ENCODE measurements at places on chromosomes 16 and 17.

- DNase-seq: no peak
Measured at GRCh38 chr17:8952191-8952590, 13.3 kb downstream of the PIK3R5 start.

- no peak for DNase-seq
Measured at GRCh38 chr16:84633622-84634021, 14.7 kb upstream of the KLHL36 start.

GRCh38 chr17:64736804-64737492 is 74.8 kb upstream of the SMURF2 start:
- no peak for DNase-seq

DNA sequence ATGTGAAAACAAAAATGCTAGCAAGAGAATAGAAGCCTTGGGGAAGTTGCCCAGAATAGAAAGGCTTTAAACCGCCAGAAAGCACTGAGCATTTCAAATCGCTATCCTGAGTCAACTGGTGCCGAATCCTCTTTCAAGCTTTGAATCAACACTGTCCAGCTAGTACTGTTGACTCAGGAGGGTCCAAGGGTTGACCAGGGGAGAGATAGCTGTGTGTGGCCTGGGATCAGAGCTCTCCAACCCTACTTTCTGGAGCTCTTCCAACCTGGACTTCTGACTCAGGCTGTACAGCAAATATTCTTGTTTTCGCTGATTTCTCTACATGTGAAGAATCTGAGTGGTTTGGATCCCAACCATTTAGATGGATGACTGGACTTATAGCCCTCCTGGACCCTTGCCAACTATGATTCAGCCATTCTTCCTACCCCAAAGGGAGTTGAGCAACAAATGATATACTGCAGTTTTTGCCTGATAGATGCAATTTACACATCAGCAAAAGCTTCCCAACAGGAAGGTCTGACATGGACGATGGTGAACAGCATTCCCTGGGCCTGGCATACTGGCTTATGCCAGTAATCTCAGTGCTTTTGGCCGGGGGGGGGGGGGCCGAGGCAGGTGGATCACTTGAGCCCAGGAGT is 154.0 kb upstream of the SDK2 start:
- DNase-seq: no peak

- DNase-seq: no peak
Measured at GRCh38 chr17:77286391-77286640, 145.5 kb downstream of the SEC14L1 start.

DNA sequence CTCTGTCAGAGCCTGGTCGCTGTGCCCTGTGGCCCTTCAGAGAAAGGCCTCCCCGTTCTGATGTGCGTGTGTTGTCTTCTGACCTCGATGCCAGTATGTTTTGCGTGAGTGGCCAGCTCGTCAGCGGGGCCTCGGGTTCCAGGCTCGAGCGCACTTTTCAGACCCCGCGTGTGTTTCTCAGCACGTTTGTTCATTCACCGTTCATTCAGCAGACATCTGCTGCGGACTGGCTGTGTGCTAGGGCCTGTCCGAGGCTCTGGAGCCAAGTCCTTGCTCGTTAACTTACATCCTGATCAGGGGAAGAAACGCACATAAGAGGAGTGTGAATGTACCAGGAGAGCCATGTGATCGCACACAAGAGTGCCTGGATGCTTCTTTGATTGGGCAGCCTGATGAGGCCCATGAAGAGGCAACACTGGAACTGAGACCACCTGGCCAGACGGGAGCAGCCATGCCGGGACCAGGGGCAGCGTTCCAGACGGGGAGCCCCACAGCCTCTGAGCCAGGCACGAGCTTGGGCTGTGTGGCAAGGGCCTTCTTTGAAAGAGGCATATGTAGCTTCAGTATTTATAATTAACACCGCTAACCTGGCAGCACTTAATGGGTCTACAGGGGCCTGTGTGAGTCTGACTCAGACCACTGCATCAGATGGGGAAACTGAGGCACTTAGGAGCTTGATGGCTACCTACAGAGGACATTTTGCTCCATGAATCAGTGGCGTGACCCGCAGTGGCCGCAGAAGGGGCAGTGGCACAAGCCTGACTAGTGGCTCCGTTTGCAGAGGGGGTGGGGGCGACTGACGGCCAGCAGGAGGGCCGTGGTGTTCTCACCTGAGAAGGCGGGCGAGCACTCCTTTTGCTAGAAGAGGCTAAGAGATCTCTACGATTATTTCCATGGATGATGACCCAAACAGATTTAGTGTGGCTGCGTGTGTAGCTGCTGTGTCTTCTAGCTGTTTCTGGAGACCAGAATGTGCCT is 187.9 kb upstream of the CHMP6 start:
- DNase-seq: no peak

GRCh38 chr16:30381291-30382041 is 895 bp downstream of the SEPTIN1 start:
- no peak for DNase-seq

DNA sequence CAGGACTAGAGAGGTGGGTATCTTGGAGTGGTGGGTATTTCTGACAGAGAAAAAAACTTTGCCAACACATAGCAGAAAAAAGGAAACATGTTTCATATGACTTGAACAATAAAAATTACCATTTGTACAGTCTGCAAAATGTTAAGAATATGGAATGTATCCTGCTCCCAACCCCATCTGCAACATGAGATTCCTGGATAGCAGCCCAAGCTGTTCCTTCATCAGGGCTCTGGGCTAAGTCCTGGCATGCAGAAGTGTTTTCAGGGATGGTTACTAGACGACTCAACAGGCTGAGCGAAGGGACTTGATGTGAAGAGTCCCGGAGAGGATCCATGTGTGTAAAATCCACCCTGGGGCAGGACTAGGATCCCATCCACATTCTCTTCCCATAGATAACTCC is 121.0 kb upstream of the IRX3 start:
- DNase-seq: no peak

GRCh38 chr17:279776-280175 is 72.8 kb downstream of the RPH3AL start:
- DNase-seq: no peak

Measured in COR-L47 (cell line).